ENCODE measurements at places on chromosomes 13 and 19. TPM values are rescaled to one million over a fixed set of nuclear protein-coding genes. Genes with fewer than 3 reads are reported as not detected.

- DNase-seq, result no peak
Measured at GRCh38 chr19:40331052-40331451, 17.1 kb downstream of the C19orf47 start.

- no peak for DNase-seq
Measured at GRCh38 chr13:101454767-101455166, 2.3 kb downstream of the ITGBL1 start.

GRCh38 chr13:39020853-39021462 is 16.9 kb downstream of the PROSER1 start:
- no peak for DNase-seq

GRCh38 chr19:16032509-16033135 is 43.7 kb upstream of the TPM4 start:
- DNase-seq, result no peak

DNA sequence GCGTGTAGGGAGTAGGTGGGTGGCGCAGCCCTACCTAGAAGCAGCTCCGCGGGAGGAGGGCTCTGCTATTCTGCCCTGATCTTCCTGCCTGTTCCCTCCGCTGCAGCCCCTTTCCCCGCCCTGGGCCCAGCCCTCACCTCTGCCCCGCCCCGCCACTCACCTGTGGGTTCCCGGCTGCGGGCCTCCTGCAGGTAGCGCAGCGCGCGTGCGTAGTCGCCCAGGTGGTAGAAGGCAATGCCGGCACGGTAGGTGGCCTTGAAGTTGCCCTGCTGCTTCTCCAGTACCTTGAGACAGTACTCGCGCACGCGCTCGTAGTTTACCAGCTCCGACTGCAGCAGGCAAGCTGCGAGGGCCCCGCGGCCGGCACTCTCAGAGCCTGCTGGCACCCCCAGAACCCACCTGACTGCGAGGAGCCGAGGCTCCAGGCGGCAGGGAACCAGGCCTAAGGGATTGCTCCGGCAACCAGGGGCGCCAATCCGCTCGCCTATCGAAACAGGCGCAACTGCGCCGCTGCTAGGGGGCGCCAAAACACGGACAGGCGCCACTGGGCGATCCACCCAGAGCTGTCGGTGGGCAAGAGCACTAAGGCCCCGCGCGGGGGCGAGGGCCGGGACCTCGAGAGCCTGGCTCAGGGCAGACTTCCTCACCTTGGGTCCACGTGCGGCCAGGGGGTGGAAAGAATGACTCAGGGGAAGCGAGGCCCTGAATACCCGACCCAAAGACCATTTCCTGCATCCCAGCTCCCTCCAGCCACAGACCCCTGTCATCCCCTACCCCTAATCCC is 965 bp downstream of the TTC9B start:
- no peak for DNase-seq

GRCh38 chr19:35348911-35349611 is 1.4 kb downstream of the FFAR1 start:
- DNase-seq, result no peak

- no peak for DNase-seq
Measured at GRCh38 chr13:66996503-66996902, 233.6 kb downstream of the PCDH9 start.

GRCh38 chr13:87671031-87671752 is at the start of gene SLITRK5:
Gene SLITRK5, plus strand, starts transcription at chr13:87671371. Its CDS starts 4,018 bp downstream, at chr13:87675389.
- peak; percentile 61 for DNase-seq

DNA sequence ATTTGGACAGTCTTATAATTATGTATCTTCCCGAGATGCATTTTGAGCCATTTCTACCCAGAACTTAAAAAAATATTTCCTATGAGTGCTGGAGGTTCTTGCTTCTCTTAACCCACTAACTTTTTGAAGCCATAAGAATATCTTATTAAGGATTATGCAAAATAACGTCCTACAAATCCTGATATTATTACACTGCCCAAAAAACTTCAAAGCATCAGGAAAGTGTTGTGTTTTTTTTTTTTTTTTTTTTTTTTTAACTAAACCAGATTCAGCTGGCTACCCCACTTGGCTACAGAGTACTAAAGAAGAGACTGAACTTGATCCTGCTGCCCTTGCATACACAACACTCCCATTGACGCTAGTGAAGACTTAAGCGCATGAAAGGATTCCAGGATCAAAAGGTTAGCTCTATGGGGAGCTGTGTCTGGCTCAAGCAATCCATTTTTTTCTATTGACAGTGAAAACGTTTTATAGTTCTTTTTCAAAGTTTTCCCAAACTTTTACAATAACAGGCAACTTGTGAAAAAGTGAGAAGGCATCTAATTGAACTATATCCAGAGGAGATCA is 141.4 kb downstream of the KCNRG start:
- no peak for DNase-seq

- no peak for DNase-seq
Measured at GRCh38 chr19:19445911-19446361, 40.5 kb downstream of the GATAD2A start.

DNA sequence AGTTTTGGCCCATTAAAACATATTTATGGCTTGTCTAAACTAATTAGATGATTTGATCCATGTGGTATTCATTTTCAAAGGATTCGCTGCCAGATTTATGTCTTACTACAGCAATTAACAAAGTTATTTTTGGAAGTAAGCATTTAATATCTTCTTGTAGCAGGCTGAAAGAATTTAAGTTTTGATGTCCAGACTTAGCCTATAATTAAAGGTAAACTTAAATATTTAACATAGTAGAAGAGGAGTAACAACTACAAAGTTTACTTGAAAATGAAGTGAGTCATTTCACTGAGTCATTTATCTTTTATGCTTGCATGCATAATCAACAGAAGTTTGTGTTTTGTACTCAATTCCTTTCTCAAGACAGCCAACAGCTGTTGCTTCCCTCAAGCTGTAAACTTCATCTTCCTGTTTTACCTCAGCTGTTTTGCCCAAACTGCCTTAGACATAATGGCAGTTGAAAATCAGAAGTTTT is 58.1 kb downstream of the EDNRB start:
- no peak for DNase-seq

- DNase-seq, result no peak
Measured at GRCh38 chr19:19652482-19653295, 9.2 kb upstream of the GMIP start.

DNA sequence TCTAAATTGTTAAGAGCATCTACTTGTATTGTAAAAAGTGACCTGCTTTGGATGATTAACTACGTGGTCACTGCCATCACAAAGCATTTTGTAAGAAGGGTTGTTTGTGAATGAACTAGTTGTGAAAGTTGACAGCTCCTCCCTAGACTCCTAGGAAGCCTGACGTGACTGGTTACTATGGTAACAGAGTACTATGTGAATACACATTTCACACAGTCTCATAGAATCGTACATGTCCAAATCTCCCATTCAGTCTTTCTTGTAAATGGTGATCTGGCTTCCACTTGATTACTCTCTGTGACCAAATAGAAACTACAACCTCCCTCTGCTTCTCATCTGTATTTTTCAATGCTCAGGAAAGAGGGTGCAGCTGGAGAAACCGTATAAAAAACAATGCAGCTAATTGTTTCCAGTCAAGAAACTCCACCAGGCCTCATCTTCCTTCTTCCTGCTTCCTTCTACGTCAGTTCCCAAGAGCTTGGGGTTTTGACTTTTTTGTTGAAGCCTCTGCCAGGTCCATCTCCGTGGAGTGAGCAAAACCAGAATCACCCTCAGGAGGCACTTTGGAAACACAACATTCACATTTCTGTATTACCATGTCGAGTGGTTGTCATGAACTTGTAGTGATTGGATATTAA is 83.4 kb downstream of the GPC6 start:
- no peak for DNase-seq

DNA sequence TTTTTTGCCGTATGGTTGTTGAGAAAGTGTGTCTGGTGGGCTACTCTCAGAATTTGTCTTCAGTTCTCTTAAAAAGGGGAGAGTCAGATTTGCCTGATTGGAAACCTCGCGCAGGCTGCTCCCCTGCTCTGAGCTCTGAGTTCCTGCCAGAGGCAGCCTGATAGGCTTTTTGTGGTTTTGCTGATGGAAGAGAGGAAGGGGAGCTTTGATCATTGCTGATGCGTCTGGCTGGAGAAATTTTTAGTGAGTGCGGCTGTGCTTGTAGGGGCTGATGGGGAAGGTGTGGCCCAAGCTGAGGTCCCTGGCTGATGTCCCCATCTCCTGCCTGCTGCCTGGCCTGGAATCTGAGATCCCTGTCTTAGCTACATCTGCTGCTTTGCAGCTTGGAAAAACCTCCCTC is 2.8 kb downstream of the CHST8 start:
- DNase-seq, result no peak

DNA sequence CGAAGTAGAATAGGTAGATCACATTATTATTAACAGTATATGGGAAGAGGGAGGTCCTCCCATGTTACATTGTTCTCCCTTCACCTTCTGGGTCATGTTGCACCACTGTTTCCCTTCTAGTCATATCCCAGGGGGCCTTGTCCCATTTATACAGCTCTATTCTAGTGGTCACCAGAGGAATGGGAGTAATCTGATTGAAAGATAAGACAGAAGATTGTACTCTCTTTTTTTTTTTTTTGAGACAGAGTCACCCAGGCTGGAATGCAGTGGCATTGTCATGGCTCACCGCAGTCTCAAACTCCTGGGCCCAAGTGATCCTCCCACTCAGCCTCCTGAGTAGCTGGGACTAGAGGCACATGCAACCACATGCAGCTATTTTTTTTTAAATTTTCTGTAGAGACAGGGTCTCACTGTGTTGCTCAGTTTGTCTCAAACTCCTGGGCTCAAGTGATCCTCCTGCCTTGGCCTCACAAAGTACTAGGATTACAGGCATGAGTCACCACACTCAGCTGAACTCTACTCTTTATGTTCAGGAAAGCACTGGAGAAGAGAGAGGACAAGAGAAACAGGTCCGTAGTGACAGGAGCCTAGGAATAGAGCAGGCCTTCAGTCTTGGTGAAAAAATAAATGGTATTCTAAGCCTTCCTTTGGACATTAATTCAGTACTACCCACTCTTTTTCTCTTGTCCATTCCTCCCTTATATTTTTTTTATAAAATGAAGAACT is 4.3 kb upstream of the ZNF529 start:
- DNase-seq, result no peak

- no peak for DNase-seq
Measured at GRCh38 chr13:46577696-46578589, 25.0 kb downstream of the LRCH1 start.

- DNase-seq, result no peak
Measured at GRCh38 chr13:80010286-80010831, 330.6 kb downstream of the SPRY2 start.

GRCh38 chr13:97058926-97059325 is 64.7 kb upstream of the OXGR1 start:
- no peak for DNase-seq

FPR1 gene
- 17.0 TPM for total RNA-seq

LILRB1 gene
- 5.1 TPM for total RNA-seq

SLC10A2 gene
- total RNA-seq, result not detected

NCR1 gene
- 1.2 TPM for total RNA-seq

ZNF112 gene
- 2.0 TPM for total RNA-seq

CALR3 gene
- not detected for total RNA-seq

CILP2 gene
- 0.08 TPM for total RNA-seq

FUT2 gene
- not detected for total RNA-seq

NLRP9 gene
- total RNA-seq, result not detected

ZNF136 gene
- total RNA-seq, result 5.8 TPM

PEG3 gene
- total RNA-seq, result 12.8 TPM

DNAJB1 gene
- total RNA-seq, result 43.0 TPM

Data from liver (tissue), 10 donors.